ENCODE measurements at places on chromosomes 16 and 17.
A peak's percentile ranks its signal among the peaks of the same experiment; 100 is the strongest.

GRCh38 chr17:29103341-29103740 is 60.4 kb downstream of the PIPOX start:
- no peak for DNase-seq

DNA sequence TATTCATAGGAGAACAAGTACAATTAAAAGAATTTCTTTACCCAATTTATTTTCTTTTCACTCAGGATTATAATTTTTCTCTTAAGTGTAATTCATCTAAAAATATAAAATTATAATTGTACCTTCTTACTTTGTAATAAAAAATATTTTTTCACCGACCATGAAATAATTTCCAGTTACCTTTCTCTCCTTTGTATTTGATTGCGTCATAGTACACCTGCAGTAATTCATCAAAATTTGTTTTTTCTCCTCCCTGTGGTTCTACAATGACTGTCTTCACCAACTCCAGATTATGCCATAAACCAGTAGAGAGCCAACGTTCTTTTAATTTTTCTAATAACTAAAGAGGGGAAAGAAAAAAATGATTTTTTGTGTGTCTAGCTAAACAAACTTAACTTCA is 119.1 kb downstream of the BRIP1 start:
- DNase-seq, result no peak

DNA sequence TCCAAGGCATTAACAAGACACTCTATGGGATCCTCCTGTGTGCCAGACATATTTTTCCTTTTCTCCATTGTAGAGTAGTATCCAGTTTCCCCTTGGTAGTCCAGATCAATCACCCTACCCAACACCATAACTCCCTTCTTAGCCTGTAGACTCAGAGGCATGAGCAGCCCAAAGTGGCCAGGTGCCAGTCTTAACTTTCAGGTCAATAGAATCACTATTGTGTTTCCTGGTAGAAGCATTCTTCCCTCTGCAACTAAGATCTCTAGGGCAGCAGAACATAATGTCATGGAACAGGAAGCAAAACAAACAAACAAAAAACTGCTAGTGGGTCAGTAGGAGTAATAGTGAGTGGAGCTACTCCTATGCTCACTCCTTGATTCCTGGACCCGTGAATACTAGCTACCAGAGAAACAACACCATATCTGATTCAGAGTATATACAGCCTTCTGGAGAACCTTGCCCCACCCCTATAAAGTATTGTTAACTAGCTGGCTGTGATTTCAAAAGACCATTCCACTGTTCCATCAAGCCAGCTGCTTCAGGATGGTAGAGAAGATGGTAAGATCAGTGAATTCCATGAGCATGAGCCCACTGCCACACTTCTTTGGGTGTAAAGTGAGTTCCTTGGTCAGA is 11.2 kb upstream of the CLEC19A start:
- no peak for DNase-seq

GRCh38 chr17:34386343-34386696 is 23.3 kb upstream of the CCL1 start:
- DNase-seq, result no peak

DNA sequence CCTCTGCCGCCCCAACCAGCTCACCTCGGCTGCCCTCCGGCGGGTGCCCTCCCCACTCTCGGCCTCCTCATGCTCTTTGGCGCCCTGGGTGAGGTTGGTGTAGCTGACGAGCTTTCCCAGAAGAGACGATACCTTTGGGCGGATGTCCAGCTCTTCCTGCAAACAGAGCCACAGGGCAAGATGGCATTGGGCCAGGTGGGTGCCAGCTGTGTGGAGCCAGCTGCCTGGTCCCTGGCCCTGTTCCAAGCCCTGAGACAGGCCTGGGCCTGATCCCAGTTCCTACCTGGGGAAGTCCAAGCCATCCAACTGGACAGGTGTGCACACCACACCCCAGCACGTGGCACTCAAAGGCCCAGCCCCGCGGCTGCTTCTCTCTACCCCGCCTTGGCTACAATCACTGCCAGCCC is 6.9 kb downstream of the SLC12A4 start:
- DNase-seq, result no peak

GRCh38 chr17:74697515-74697914 is 15.2 kb downstream of the CD300LF start:
- no peak for DNase-seq

DNA sequence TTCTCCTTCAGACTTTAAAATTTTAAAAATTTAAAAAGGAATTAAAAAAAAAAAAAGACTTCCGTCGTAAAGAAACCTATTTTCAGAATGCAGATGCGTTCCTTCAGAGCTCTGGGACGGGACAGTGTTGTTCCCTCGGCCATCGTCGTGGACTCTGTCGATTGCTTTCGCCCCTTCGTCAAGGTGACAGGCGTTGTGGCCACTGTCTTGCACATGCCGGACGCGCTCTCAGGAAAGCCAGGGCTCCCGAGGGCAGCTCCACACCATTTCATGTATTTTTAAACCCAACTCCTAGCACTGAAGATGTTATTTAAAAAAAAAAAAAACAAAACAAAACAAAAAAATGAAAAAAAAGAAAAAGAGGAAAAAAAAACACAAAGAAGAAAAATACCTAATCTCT is 22.3 kb downstream of the TMC6 start:
- DNase-seq, result no peak

- no peak for DNase-seq
Measured at GRCh38 chr17:72353502-72353901, 232.7 kb downstream of the SOX9 start.

DNA sequence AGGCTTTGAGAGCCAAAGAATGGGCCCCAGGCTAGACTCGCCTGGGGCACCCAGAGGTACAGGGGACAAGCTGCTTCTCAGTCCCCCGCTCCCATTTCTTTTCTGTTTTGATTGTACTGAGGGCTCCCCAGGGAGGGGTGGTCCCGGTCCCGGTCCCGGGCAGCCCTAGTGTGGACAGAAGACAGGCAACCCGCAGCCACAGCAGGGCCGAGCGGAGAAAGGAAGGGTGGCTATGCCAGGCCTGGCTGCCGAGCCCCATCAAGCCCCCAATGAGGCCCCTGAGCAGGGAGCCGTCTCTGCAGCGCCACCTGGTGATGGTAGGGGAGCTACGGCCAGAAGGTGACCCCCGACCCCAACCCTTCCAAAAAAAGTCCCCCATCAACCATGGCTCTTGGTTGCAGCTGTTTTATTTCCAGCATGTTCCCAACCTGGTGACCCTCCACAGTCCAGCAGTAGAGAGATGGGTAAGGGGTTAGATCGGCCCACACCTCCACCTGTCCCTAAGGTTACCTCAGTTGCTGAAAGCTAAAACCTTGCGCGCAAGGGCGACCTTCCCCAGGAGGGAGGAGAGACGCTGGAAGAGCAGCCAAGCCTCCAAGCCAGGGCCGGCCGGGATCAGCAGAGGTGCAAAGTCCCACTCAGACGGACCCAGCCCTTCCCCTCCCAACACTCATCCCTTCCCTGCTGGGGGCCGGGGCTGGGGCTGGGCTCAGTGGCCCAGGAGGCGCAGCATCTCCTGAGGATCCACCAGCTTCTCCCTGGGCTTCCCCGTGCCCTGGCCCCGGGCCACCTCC is 2.6 kb upstream of the GRIN2C start:
- DNase-seq, result peak; percentile 9

GRCh38 chr17:78959803-78960202 is 19.9 kb downstream of the LGALS3BP start:
- DNase-seq, result no peak

GRCh38 chr16:11218604-11218962 is 37.4 kb downstream of the SOCS1 start:
- no peak for DNase-seq

- no peak for DNase-seq
Measured at GRCh38 chr16:72961863-72962262, 86.1 kb downstream of the ZFHX3 start.

DNA sequence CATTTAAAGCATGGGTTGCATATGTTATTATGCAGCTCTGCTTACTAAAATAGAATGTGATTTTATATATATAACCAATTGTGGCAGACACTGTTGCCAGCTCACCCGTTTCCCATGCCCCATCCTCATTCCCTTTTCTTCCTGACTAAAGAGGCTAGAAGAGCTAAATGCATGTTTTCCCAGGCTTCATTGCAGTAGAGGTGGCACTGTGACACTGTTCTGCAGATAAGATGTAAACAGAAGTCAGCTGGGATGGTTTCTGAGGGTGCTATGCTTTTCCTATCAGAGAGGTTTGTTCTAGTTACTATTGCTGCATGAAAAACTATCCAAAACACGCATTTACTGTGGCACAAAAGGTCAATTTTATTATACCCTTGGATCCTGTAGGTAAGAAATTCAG is 5.7 kb upstream of the TOB1 start:
- no peak for DNase-seq

- no peak for DNase-seq
Measured at GRCh38 chr16:85220964-85221731, 108.9 kb upstream of the CIBAR2 start.

DNA sequence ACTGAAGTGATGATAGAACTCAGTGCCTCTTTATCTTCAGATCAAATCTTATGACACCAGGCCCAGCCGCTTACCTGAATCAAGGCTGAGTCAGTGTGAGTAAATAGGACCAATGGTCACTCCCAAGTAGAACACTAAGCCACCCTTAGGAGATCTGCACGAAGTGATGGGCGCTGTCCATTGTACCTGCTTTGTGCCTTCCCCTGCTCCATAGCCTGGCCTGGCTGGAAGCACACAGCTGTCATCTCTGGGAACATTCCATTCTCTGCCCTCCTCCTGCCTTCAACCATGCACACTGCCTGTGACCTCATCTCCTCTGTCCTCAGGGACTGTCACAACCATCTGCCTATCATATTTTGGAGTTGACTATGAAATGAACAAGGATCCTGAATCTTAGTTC is 279.5 kb upstream of the ASIC2 start:
- no peak for DNase-seq

- no peak for DNase-seq
Measured at GRCh38 chr17:72223866-72224291, 103.1 kb downstream of the SOX9 start.

GRCh38 chr17:41518789-41519449 is at the start of gene KRT15:
Gene KRT15, minus strand, starts transcription at chr17:41518890. Its CDS starts 63 bp downstream, at chr17:41518827.
- peak; percentile 28 for DNase-seq

DNA sequence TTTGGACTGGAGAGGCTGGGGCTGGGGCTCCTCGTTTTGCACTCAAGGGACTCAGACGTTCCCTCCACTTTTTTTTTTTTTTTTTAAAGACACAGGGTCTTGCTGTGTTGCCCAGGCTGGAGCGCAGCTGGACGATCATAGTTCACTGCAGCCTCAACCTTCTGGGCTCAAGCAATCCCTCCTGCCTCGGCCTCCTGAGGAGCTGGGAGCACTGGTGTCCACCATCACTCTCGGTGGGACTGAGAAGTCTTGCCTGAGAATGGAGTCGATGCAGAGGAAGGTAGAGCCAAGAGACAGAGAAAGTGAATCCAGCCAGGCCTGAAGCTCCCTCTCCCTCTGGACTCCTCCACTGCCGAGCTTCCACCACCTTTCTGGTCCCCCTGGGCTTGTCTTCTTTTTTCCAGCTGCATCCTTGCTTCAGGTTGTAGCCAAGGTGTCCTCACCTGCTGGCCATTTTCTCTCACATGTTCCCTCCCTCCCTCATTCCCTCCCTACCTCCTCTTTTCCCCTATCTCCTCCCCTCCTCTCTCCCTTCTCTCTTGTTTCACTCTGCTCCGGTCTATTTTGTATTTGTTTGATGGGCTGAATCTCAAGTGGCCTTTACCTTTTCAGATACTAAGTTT is 233.8 kb downstream of the SNX29 start:
- DNase-seq, result no peak

- peak; percentile 22 for DNase-seq
Measured at GRCh38 chr17:70159980-70160379, 9.4 kb upstream of the KCNJ2 start.

GRCh38 chr16:77971306-77972061 is 50.9 kb upstream of the CLEC3A start:
- peak; percentile 75 for DNase-seq

- DNase-seq, result peak; percentile 24
Measured at GRCh38 chr17:55768936-55769624, 18.2 kb downstream of the PCTP start.

DNA sequence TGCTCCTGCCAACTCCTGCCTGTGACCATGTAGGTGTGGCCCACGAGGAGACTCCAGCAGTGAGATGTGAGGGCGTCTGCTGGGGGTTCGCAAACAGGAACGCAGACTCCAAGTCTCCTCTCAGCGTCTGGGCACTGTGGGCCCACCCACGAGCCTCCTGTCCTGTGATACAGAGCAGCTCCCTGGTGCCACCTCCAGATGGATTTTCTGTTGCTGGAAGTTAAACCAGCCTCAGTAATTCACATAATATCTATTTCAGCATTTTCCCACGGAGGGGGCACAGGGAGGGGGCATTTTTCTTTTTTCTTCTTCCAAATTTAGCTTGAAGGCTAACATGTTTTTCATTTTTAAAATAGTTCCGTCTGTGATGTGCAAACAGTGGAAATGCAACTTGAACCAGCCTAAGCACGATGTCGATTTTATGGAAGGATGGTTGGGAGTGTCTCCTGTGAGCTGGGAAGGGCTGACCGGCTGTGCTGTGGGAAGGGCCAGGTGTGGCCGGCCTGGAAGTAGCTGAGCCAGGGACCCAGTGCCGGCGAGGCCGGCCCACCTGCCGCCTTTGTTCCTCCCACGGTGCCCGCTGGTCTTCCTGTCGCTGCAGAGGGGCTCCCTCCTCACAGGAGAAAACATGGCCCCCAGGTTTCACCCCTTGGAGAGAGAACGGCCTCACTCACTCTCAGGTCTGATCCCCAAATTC is 3.9 kb upstream of the RAB40B start:
- DNase-seq, result no peak

DNA sequence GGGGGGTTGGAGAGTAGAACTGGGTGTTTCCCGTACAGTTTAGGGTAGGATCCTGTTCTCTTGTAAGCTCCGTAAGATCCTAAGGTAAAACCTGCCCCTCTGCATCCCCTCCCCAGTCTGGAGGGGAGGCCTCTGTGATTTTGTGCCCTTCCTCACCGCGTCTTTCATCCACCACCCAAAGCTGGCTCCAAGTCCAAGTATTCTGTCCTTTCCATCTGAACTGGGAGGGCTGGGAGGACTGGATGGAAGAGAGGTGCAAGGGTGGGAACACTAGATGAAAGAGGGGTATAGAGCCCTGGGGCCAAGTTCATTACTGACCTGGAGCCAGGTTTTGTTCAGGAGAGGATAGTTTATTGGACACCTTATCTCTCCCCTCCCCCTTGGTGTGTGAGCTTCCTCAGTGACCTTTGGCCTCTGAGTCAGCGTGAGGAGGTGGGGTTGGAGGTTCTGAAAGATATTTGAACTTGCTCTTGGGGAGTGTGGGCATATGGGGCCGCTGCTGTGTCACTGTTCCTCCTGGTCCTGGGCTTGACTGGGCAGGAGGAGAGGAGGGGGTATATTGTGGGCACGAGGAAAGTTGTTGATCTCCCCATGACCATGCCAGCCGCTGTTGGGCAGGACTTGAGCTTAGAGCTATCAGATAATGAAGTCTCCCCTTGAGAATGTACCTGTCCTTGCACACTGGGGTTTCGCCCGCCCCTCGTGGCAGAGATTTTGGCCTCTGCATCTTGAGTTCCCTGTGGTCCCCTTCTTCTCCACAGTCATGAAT is 1.6 kb downstream of the LASP1 start:
- peak; percentile 80 for DNase-seq

DNA sequence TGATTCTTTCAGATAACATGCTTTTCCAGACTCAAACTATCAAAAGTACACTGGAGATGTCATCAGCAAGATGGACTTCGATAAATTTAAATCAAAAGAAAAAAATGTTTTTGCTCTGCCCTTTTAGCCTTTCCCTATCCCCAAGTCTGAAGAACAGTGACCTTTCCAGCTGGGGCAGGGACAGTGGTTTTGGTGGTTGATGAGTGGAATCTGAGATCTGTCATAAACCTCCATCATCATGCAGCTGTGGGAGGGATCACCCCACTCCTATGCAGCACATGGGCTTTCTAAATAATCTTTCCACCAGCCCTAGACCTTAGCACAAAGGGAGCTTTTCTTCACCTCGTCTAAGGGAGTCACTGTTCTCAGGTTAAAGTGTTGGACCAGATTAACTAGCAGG is 869.5 kb upstream of the SOX9 start:
- peak; percentile 41 for DNase-seq
